GM03348 (cell line): ENCODE measurements at places on chromosomes 1 and 21.

DNA sequence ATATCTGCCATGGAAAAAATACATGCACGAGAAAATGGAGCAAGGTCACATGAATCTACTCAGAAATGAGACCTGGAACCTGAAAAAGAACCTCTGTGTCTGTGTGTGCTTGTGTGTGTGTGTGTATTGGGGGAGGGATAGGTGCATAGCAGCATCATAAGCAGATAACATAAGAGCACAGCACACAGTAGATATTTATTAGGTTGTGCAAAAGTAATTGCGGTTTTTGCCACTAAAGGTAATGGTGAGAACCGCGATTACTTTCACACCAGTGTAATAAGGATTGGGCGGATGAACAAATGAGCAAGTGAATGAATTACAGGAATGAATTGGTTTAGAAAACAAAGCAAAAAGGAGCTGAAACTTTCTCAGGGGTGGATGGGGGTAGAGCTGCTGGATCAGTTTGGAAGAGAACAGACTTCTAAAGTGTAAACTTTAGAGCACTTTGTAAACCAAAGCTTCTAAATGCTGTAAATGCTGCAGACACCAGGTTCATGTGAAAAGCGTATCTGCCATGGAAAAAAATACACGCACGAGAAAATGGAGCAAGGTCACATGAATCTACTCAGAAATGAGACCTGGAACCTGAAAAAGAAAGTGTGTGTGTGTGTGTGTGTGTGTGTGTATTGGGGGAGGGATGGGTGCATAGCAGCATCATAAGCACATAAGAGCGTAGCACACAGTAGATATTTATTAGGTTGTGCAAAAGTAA, 156.9 kb downstream of the TOMM20 start:
- DNase-seq: no peak

- DNase-seq: no peak
These were observed 67.2 kb upstream of the FOXD3 start for GRCh38 chr1:63255153-63255552.

GRCh38 chr21:43194303-43195120, 25.7 kb downstream of the CRYAA start:
- no peak for DNase-seq

GRCh38 chr1:162131400-162132321, 62.2 kb downstream of the NOS1AP start:
- DNase-seq: no peak

DNA sequence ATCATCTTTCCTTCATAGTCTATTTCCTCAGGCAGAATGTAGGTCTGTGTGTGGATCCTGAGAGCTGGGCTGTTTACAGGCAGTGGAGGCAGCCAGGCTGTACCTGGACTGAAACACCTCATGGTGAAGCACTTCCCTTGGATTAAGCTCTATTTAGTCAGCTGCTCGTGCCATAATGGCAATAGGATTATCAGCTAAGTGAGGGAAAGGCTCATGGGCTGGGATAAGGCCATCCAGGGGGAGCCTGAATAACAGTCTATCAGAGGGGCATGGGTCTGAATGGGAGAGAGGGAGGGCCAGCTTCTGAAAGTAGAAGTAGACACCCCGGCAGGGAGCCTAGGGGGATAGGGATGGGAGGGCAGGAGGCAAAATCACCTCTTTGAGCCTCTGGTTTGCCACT, 8.3 kb downstream of the RNASEL start:
- no peak for DNase-seq

DNA sequence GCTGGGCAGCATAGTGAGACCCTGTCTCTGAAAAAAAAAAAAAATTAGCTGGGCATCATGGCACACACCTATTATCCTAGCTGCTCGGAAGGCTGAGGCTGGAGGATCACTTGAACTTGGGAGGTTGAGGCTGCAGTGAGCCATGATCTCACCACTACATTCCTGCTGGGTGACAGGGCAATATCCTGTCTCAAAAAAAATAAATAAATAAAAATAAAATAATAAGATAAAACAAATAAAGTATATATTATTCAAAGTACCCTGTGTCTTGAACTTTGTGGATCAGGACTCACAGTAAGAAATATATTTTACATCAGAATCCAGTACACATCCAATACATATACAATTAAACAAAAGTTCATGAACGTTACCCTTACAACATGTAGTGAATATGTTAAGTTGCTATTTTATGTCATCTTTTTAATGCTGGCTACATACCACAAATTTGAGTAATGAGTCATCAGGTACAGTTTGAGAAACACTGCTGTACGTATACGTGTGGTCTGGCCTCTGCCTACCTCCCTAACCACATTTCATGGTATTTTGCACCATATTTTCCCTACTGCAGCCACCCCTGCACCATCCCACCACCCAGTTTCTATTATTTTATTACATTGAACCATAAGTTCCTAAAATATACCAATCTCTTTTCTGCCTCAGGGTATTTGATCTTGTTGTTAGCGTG, 4.4 kb downstream of the NME7 start:
- peak; percentile 37 for DNase-seq

DNA sequence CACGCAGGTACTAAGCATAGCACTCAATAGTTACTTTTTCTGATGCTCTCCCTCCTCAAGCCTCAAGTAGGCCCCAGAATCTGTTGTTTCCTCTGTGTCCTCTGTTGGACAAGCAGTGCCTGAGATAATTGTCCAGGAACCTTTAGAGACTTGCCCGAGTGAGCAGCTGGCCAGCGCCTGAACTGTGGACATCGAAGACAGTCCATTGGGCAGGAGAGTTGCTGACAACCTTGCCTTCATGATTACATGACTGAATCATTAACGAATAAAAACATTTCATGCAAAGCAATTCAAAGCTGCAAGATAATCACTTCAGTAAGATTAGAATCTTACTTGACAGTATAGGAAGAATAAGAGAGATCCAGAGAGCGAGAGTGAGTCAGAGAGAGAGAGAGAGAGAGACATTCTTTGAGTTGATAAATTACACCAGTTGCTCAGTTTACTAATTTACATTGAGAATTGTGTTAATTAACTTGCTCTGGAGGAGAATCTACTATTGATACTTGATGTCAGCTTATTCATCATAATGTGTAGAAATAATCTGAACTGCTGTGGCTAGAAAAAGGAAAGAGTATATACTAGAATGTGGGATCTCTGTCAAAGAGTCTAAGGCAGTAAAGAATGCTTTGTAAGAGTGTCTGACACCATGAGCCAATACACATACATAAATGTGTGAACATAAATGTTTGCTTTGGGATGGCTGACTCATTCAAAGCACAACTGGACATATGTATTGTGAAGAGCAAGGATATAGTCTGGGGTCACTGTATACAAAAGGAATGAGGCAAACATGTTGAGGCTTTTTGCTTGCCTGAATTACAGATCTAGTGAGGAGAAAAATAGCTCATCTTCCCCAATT, 216.0 kb downstream of the ZNF326 start:
- no peak for DNase-seq

GRCh38 chr1:43671626-43672330, 21.8 kb downstream of the KDM4A start:
- peak; percentile 92 for DNase-seq

DNA sequence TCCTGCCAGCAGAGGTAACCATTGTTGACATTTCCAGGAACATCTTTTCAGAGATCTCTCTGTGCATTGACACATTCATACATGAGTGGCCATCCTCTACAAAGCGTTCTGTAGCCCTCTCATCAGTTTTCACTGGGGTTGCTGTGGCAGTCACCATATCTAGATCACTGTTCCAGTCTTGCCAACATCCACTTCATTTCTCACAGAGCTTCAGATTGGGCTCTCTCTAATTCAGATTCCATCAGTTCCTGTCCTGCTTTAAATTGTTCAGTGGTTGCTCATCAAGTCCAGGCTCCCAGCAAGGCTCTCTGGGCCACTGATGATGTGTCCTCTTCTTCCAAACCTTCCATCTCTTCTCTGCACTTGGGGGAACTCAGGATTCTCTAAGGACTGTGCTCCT, 173.7 kb downstream of the KCNJ6 start:
- DNase-seq: peak; percentile 66

- no peak for DNase-seq
These were observed 1.1 kb downstream of the LGALS8 start for GRCh38 chr1:236524895-236525184.

DNA sequence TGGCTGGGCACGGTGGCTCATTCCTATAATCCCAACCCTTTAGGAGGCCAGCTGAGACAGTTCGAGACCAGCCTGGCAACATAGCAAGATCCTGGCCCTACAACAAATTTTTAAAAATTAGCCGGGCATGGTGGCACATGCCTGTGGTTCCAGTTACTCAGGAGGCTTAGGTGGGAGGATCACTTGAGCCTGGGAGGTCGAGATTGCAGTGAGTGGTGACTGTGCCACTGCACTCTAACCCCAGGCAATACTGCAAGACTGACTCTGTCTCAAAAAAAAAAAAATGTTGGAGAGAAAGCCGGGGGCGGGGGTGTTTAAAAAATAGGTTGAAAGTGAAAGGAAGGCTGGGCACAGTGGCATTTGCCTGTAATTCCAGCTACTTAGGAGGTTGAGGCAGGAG, 16.5 kb downstream of the CLDN19 start:
- no peak for DNase-seq

- no peak for DNase-seq
These were observed 129.7 kb upstream of the NFIA start for GRCh38 chr1:60952612-60953111.

DNA sequence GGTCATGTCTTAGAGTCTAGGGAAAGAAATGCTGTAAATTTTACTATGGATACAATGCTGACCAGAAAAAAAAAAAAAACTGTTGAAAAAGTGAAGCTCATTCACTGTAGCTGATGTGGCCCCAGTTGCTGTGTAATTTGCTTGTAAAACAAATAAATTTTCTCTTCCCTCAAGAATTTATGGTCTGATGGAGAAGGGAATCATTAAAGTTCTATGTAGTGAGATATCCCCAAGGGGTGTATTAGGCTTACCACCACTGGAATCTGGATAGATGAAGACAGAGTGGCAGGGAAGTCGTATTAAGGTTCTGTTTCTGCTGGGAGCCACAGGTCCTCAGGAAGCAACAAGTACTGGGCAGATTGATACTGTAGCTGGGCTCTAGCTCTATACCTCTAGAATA, 860.0 kb downstream of the LTN1 start:
- no peak for DNase-seq

DNA sequence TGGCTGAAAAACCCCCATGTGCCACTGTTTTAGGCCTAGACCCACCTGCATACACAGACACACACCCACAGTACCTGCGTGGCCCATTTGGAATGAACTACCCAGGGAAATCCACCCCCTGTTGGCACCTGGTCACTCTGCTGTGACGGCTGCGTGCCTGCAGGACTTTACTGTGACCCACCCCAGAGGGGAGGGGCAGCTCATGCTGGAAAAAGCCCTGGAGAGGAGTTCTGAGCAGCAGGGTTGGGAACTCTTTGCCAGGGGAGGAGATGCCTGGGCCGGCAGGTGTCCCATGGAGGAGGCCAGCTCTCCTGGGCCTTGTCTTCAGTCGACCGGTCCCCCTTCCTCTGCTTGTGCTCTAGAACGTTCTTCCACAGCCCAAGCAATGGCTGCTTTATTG, 87.3 kb upstream of the CSF3R start:
- no peak for DNase-seq

DNA sequence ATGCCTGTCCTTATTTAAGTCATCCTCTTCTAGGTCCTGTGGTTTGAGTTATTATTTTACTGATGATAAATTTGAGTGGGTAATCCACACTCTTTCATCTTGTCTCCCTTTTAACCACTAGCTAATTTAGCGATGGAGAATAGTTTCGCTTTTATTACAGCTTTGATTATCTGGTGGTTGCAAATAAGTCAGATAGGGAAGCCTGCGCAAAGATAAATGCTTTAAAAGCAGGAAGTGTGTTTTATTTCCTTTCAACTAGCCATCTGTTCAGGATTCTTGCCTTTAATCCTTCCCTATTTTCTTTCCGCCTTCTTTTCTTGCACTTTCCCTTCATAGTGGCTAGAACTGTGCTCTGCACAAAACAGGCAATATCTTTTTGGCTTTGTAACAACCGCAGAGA, 129.0 kb downstream of the TGFB2 start:
- no peak for DNase-seq

DNA sequence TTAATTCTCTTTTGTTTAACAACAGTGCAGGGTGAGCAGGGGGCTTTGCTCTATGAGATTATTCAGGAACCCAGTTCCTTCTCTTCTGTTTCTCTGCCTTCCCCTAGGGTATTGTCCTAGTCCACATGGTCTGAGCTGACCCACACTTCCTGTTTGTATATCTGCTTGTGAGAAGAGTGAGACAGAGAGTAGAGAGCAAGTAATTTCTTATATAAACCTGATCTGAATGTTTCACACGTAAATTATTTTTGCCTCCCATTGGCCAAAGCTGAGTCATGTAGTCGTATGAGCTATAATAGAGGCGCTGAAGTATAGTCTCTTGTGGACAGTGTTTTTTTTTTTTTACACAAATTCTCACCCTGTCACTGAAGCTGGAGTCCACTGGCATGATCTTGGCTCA, 134.2 kb upstream of the SERTAD4 start:
- no peak for DNase-seq

DNA sequence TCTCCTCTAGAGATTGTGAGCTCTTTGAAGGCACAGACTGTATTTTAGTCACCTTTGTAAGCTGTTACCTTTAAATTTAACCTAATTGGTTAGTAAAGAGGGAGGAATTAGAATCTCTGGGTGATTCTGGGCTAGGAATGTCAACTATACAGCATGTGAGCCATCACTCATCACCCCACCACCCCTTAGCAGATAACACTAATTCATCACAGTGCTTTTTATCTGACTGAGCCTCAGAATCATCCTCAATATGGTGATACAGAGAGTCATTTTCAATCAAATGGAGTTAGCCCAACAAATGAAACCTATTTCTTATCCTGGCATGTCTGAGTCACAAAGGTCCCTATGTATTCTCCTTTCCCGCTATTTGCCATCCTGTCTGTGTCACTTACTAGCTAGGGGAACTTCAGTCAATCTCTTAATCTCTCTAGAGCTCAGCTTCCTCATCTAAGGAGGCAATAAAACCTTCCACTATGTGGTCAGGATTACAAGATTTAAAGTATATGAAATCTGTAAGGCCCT, 13.3 kb downstream of the KCNJ10 start:
- no peak for DNase-seq

DNA sequence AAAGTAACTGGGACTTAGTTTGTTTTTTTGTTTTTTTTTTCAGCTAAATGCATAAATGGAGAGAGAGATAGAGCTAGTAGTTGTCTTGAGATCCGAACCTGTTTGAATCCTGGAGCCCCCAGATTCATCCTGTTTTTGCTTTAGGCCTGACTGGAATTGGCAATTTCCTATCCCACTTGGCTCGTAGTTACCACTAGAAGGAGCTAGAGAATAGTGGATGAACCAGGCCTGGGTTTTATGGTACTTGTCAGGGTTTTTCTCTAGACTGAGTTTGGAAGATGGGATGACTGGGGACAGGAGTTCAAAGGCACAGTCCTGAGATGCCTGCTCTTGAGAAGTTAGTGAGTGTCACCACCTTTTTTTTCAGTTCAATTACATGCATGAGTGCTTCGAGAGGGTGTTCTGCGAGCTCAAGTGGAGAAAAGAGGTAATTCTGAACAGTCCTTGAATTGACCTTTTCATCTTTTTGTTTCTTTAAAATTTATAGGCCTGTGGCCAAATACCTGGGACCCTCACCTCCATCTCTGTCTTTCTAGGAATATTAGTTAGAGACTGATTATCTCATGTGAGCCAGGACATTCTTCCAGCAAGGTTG, 23.4 kb downstream of the CELF3 start:
- DNase-seq: peak; percentile 64
